ENCODE measurements at places on chromosomes 7 and 10. TPM values are rescaled to one million over a fixed set of nuclear protein-coding genes. Genes with fewer than 3 reads are reported as not detected.
A peak's percentile ranks its signal among the peaks of the same experiment; 100 is the strongest.

Gene SEMA3A
- total RNA-seq: 134 TPM

Gene ADIRF
- not detected for total RNA-seq

Gene SGMS1
- 10.3 TPM for total RNA-seq

Gene OR13A1
- total RNA-seq: 1.5 TPM

Gene AIFM2
- 1.3 TPM for total RNA-seq

Gene GHITM
- total RNA-seq: 127 TPM

Gene KAT6B
- total RNA-seq: 27.3 TPM

- DNase-seq: no peak
Observed at GRCh38 chr7:18165166-18165565, 137.5 kb upstream of the PRPS1L1 start.

GRCh38 chr7:11612737-11613136 lies 219.3 kb downstream of the THSD7A start:
- DNase-seq: no peak

DNA sequence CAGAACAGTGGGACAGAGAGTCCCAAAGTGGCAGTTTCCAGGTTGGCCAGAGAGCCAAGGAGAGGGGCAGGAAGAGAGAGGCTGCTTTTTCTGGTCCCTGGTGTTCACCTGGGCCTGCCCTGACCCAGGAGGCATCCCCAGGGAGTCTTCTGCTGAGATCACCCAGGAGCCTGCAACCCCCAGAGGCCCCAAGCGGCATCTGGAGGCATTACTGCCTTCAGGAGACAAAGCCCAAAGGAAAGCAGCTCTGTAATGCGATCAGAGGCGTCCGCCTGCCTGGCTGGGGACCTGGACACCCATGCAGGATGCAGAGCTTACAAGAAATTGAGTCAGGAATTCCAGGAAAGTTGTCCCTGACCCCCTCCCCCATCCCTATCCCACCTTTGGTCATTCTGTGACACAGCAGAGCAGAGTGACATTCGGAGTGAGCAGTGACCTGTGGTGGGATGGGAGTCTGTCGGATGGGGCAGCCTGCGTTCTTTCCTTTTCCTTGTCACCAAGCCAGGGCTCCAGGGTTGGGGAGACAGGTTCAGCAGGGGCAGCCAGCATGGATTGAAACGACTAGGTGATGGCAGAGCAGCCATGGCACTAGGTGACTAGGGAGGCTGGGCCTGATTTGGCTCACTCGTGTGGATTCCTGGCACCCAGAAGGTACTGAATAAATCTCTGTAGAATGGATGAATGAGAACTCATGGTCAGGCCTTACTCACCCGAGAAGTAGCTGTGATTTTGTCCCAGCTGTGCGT lies 10.4 kb downstream of the UNC5B start:
- DNase-seq: peak; percentile 76

DNA sequence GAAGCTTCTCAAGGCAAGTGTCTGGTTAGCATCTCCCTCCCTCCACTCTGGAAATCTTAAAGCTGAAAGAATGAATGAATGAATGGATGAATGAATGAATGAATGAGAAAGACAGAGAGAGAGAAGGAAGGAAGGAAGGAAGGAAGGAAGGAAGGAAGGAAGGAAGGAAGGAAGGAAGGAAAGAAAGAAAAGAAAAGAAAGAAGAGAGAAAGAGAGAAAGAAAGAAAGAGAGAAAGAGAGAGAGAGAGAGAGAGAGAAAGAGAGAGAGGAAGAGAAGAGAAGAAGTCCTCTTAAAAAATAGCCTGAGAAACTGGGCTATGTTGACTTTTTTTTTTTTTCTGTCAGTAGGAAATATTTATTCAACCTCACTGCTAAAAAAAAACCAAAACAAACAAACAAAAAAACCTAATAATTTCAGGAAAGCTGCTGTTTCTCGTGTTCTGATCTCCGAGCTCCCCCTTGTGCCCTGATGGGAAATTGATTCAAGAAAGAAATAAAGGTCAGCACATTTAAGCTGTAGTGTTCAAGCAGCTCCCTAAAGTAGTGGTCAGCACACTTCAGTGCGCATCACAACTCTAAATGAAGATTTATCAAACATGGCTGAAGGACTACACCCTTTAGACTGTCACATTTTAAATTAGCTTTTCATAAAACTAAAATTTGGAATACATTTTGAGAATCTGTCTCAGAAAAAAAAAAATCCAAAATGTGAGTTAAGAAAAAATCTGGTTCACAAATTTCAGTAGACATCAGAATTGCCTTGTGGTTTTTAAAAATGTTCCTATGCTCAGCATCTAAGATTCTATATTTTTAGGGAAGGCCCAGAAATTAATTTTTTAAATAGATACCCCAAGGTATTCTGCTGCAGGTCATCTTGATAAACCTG lies 154.3 kb downstream of the ELAPOR2 start:
- DNase-seq: peak; percentile 42

DNA sequence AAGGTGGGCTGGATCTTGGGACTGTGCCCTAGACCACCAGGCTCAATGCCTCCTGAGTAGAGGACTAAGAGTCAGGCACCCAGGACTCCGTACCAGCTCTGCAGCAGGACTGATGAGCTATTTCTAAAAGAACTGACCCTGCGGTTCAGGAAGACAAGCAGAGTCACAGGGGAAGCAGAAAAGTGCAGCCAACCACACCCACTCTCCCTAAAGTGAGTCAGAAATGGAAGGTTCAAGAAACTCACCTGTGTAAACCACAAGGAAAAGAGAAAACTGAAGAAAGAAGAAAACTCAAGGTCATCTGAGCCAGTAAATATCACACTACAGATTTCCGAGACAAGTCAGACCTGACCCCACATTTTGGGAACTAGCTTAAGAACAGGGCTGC lies 2.5 kb downstream of the PARP12 start:
- no peak for DNase-seq

GRCh38 chr7:22962775-22963350 lies 51.1 kb downstream of the HYCC1 start:
- DNase-seq: no peak

- no peak for DNase-seq
Observed at GRCh38 chr10:103549349-103549685, 55.8 kb downstream of the NEURL1 start.

- DNase-seq: no peak
Observed at GRCh38 chr7:155965010-155965409, 152.7 kb upstream of the SHH start.

GRCh38 chr10:52463826-52464225 lies 149.7 kb downstream of the DKK1 start:
- peak; percentile 21 for DNase-seq

- no peak for DNase-seq
Observed at GRCh38 chr10:46240684-46241565, 45.9 kb upstream of the ANTXRL start.

GRCh38 chr7:24192691-24193090 lies 91.3 kb upstream of the NPY start:
- DNase-seq: no peak

- DNase-seq: no peak
Observed at GRCh38 chr7:46680147-46680546, 759.1 kb upstream of the IGFBP3 start.

GRCh38 chr10:116783011-116783655 lies 40.8 kb upstream of the HSPA12A start:
- no peak for DNase-seq

DNA sequence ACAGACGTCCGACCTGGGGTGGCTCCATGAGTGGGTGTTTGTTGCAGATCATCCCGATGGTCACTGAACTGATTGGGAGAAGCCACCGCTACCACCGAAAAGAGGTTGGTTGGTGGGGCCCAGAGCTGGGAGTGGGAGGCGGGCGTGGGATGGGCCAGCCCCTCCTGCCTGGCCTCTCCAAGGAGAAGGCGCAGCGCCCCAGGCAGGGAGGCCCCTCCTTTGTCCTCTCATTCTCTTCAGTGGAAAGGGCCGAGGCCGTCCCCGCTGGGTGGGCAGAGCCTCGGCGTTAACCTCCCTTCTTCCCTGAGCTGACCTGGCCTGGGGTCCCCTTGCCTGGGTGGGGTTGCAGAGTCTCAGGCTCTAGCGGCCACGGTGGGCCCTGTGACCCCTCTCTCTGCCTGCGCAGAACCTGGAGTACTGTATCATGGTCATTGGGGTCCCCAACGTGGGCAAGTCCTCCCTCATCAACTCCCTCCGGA lies 5.2 kb downstream of the MTG1 start:
- DNase-seq: no peak

DNA sequence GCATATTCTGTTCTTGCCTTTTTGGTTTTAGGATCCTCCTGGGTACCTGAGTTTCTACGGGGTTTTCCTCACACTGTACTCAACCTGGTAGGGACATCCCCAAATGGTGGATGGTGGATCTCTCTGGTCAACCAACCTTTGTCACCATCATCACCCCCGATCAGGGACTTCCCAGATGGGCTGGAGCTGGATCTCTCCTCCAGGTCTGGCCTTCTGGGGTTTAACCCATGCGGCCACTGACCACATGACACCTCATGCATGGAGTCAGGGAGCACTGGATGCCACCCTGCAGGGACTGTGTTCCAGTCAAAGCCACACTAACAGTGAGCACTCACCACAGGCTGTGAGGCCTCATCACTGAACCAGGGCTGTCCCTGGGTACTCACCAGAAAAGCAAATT lies 80.0 kb downstream of the CELF2 start:
- DNase-seq: no peak

DNA sequence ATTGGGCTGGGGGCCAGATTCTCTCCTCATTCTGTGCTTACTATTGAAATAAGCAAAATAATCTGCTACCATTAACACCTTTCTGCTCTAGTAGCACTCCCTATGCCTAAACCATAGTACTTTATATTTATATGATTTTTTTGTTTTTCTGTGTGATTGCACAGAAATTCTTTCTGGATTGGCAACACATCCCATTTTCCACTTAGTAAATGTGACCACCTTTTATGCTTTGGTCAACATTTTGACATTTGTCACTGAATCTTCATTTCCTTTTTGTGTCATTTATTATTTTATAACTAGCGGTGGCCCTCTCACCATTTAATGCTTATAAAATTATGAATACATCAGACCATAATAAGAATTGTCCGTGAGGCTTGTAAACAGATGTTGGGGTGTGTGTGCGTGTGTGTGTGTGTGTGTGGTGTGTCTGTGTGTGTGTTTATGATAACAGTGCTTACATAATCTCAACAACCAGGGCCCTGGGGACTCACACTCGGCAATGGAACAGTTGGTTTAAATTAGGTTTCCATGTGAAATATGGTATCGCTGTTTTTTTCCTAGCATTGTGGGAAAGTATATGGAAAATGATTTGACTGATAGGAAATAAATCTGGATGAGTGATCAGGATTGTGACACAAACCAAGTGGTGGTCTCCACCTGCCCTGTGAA lies 138.9 kb downstream of the NOC3L start:
- DNase-seq: no peak

GRCh38 chr7:40682696-40683095 lies 547.9 kb downstream of the SUGCT start:
- DNase-seq: no peak

All from neural progenitor cell (in vitro differentiated cells).